ENCODE measurements at places on chromosomes 12 and 14. TPM values are rescaled to one million over a fixed set of nuclear protein-coding genes. Genes with fewer than 3 reads are reported as not detected.

IFI27L1 gene
- 23.2 TPM for polyA plus RNA-seq

CLEC9A gene
- polyA plus RNA-seq: 1.3 TPM

CCDC175 gene
- 0.18 TPM for polyA plus RNA-seq

OTOGL gene
- 0.44 TPM for polyA plus RNA-seq

All from right lung (tissue), 10 donors.